ENCODE measurements at places on chromosomes 3 and 15.

DNA sequence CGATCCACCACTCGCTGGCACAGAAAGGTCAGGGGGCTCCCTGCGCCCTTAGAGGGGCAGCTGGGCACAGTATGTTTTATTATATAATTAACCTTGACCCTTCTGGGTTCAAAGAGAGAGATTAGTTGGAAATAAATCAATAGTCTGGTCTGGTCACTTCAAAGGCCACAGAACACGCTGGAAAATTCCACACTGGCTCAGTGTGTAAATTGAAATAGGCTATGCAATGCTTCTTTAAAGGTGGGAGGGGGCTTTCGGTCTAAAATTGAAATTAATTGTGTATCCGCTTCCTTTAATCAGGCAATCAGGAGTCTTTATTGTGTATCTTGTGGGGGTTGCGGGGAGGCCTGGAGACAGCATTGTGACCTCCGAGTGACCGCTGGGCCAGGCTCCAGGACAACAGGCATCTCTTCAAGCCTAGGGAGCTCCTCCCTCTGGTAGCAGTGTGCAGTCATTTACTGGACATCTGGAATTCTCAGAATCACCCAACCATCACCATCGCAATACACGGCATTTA lies 8.0 kb downstream of the RNU5B-1 start:
- DNase-seq, result no peak

GRCh38 chr3:14905055-14905657 lies 42.2 kb upstream of the NR2C2 start:
- no peak for DNase-seq

DNA sequence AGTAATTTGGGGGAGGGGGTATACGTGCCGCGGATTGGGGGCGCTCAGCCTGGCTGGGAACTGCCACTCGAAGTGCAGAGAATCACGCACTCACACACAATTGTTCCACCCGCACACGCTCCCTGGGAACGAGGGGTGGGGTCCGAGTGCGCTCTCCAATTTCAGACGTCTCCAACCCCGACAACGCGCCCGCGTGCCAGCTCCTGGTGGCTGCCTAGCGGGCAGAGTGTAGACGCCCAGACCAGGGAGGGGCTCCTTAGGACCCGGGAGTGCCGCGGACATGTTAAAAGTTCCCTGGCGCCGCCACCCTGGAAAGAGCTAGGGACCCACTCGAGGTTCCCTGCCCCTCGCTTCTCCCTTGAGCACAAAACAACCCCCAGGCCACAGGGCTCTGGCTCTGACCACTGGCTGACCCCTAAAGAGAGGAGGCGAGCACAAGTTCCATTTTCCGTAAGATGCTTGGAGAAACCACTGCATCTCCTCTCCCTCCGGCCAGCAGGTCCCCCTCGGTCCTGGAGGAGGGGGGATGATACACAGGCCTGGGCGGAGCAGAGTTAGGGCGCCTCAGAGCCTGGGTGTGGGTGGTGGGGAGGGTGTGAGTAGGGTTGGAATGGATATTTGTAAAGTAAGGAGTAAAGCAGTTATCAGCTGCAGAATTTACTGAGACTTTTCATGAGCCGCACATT lies 894 bp upstream of the ANKRD63 start:
- no peak for DNase-seq

GRCh38 chr3:66953934-66954445 lies 44.1 kb upstream of the KBTBD8 start:
- no peak for DNase-seq

DNA sequence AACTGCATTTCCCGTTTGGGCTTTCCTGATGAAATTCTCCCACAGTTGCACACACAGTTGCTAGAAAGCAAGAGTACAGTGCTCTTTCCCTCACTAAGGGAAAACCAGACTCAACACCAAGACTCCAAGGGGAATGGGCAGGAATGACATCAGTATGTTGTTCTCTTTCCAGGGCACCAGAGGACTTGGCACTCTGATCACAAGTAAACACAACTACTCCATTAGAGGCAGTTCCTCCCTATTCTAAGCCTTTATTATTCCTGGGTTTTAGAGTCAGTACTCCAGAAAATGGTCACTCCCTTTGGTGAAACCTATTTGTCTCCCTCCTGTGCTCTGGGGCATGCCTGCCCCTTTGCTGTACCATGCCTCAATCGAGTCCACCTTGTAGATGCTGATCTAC lies 52.3 kb upstream of the VGLL4 start:
- DNase-seq, result no peak

- no peak for DNase-seq
Observed at GRCh38 chr3:46545818-46546630, 20.1 kb downstream of the LRRC2 start.

- DNase-seq, result no peak
Observed at GRCh38 chr15:34470091-34470490, 32.5 kb upstream of the GOLGA8A start.

GRCh38 chr3:159844801-159845261 lies 143.8 kb upstream of the IL12A start:
- DNase-seq, result no peak

- DNase-seq, result no peak
Observed at GRCh38 chr3:182741214-182741613, 52.1 kb upstream of the ATP11B start.
